Stimulated activated CD4-positive, alpha-beta T cell treated with anti-CD3 and anti-CD28 coated beads, Interleukin-4, amount 100 ng/mL, for 24 hours (primary cell): ENCODE measurements at places on chromosomes 12 and 14.

- DNase-seq = no peak
Observed at GRCh38 chr12:109299849-109300248, 9.2 kb downstream of the FOXN4 start.

DNA sequence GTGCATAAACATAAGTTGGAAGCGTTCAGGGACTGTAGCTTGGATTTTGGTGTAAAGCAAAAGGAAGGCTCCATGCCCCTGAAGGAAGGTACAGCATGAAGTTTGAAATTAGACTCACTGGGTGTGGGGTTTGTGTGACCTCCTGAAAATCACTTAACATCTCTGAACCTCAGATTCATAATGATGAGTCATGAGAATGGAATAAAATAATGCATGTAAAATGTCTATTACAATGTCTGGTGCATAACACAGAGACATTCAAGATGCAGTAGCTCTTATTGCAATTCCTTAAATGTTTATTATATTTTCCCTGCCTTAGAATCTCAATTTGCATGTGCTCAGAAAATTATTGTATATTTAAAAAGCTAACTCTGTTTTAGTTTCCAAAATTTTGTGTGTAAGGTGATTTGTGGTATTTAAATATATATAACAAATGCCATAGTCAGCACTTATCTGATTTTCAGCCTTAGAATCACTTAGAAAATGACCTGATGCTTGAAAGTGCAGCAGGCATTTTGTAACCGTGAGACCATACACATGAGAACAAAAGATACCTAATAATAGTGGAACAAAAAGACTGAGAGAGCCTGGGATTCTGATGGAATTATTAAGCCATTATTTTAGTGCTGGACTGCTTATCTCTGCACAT is 66.3 kb downstream of the E2F7 start:
- DNase-seq = no peak

DNA sequence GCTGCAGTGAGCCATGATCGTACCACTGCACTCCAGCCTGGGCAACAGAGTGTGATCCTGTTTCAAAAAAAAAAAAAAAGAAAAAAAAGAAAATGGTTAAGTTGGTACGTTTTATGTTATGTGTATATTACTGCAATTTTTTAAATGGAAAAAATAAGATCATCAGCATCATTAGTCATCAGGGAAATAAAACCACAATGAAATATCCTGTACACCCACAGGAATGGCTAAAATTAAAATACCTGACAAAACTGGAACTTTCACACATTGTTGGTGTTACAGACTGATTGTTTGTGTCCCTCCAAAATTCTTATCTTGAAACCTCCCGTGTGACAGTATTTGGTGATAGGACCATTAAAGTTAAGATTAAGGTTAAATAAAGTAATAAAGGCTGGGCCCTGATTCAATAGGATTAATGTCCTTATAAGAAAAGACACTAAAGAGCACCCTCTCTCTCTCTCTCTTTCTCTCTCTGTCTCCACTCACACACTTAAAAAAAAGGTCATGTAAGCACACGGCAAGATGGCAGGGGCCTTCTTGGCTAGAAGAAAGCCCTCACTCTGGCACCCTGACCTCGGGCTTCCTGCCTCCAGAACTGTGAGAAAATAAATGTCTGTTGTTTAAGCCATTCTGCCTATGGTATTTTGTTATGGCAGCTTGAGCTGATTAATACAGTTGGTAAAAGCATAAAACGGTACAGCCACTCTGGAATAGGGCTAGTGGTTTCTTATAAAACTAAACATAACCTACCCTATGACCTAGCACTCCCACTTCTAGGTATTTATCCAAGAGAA is 48.3 kb upstream of the ZFP36L1 start:
- no peak for DNase-seq

DNA sequence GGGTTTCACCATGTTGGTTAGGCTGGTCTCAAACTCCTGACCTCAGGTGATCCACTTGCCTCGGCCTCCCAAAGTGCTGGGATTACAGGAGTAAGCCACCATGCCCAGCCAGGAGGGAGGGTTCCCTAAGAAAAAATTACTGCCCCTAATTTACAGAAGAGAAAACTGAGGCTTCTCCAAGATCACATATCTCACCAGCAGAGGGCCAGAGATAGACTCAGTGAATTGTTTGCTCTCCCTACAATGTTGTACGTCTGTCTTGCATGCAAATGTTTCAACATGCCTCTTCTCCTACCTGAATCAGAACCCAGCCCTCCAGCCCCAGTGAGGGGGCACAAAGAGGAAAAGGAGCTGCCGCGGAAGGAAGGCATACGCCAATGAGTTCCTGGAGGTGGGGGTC is 48.3 kb upstream of the TMEM263 start:
- DNase-seq = no peak

- no peak for DNase-seq
Observed at GRCh38 chr14:89826596-89826995, 127.9 kb downstream of the EFCAB11 start.

DNA sequence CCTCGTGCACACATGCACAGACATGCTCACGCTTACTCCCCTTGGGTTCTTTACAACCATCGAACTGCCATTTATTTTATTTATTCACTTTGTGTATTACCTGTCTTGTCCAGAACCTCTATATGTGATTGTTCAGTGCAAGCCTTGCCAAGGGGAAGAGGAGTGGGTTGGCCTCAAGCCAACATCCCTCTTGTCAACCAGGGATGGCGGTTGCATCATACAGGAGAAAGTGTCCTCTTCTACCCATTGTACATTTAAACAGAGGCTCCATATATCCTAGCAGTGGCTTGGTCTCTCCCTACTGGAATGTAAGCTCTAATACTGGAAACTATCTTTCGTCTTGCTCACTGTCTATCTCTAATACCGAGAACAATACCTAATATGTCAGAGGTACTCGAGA is 108.4 kb downstream of the C12orf42 start:
- no peak for DNase-seq
